Posterior vena cava (tissue), 2 donors: ENCODE measurements at places on chromosomes 5 and 9. TPM values are rescaled to one million over a fixed set of nuclear protein-coding genes. Genes with fewer than 3 reads are reported as not detected.

LRRC26 gene
- not detected for total RNA-seq

ADRA1B gene
- 4.2 TPM for total RNA-seq

ADCY2 gene
- 8.3 TPM for total RNA-seq

LHX6 gene
- total RNA-seq, result 23.6 TPM

FAM120A gene
- 94.8 TPM for total RNA-seq

- DNase-seq, result no peak
Observed at GRCh38 chr9:18263377-18263776, 210.6 kb upstream of the ADAMTSL1 start.

GRCh38 chr5:130526708-130527107 lies 622.4 kb downstream of the CHSY3 start:
- DNase-seq, result no peak

DNA sequence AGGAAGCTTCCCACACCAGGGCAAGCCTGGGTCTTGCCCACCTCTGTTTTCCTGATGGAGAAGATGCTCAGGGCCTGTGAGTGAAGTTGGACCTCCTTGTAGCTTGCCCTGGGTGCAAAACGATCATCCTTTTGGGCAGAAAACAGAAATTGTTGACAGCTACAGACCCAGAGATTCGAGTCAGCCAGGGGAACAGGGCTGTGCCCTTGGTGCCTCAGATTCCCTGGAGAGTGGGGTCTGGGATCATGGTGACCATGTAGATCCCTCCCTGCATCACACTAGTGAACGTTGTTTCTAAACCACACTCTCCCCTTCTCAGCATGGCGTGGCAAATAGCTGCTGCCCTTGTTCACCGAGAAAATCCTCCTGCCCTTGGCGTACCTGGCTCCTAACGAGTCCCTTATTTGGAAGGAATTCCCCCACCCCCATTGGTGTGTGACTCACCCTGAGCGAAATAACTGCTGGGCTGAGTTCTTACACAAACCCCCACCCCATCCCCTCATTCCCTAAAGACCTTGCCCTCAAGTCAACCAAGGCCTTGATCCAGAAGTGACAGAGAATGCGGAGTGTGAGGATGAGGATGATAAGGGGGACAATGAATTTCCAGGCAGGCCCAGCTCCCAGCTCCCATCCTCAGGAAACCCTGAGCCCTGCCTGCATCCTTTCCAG lies 1.1 kb upstream of the DCANP1 start:
- no peak for DNase-seq

- DNase-seq, result no peak
Observed at GRCh38 chr5:36844305-36844704, 32.3 kb upstream of the NIPBL start.

- no peak for DNase-seq
Observed at GRCh38 chr9:38133595-38133994, 64.6 kb upstream of the SHB start.

DNA sequence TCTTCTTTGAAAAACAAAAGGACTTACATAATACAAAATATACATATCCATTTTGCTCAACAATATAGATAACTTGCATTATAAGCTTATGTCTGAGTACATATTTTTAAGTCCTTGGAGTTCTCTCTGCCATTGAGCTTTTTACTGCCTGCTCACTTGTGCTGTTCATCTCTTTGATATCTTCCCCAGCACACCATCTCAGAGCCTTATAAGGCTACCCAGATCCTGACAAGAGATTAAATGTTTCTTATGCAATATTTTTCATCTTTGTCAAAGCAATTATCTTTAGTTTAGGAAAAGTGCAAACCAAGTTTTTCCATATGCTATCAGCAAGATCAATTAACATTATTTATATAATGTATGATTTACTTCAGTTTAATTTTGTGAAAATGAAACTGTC lies 60.7 kb upstream of the ITGA1 start:
- DNase-seq, result no peak

GRCh38 chr9:70590315-70590677 lies 175.8 kb upstream of the KLF9 start:
- no peak for DNase-seq

DNA sequence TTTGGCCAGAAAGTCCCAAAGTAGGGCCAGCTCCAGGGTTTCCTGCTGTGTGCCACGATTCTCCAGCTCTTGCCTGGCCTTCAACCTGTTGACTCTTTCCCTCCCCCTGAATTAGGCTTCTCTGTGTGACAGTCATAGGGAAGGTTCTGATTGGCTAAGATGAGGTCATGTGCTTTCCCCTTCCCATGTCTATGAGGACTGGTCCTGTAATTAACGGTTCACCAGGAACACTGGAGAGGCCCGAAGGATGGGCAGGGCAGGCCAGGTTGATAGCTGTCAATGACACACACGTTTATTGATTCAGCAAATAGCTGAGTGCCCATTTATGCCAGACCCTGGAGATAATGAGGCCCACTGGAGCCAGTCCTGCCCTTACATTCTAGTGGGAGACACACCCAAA lies 9.0 kb upstream of the PRR7 start:
- no peak for DNase-seq

GRCh38 chr5:169808118-169808581 lies 171.1 kb downstream of the DOCK2 start:
- DNase-seq, result no peak

DNA sequence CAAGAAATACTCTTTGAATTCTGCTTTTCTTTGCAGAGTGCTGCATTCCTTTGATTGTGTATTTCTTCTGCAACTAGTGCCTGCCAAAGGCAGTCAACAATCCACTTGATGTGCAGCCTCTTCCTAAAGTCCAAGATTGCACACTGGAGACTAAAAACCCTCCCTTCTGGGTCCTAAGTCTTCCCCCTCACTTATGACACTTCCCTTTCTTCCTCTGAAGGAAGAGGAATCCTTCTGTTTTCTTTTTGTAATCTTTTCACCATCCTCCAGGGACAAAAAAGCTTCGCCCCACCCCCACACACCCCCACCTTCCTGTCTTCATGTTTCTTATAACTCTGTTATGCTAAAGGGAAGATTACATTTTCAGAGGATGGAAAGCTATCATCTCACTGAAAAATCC lies 39.9 kb downstream of the WDR36 start:
- DNase-seq, result no peak

- no peak for DNase-seq
Observed at GRCh38 chr5:160064417-160064810, 54.8 kb downstream of the PWWP2A start.

DNA sequence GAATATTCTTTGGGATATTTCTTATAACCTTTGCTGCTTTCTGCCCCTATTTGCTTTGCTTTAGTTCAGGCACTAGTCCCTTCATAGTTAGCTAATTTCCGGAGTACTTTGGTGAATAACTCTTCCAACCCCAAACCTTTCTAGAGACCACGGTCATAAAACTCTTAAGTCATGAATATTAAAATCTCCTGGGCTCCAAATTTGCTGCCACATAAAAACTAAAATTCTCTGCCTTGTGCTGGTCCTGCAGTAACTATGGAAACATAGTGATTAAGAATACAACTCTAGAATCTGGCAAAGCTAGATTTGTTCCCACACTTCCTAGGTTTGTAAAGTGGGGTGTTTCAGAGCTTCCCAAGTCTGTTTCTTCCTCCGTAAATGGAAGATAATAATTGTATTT lies 10.0 kb upstream of the ACTBL2 start:
- DNase-seq, result no peak

DNA sequence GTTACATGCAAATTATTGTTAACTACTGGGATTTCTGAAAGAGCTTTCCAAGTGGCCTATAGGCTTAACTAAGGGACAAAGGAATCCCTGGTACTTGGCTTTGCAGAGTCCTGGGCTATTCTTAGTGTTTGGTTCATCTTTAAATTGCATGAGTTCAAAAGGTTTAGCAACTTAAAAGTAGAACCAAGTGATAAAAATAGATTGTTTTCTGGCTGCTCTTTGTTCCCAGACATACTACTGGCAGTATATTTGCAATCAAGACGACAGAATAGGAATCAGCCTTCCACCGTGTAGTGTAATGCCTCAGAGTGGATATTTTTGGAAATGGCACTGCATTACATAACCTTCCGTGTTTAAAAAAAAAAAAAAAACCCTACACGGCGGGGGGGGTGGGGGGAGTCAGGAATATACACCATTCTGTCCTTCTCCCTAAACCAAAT lies 1.0 kb downstream of the NREP start:
- no peak for DNase-seq
